Activated CD8-positive, alpha-beta memory T cell treated with anti-CD3 and anti-CD28 coated beads for 1 hour (primary cell): ENCODE measurements at places on chromosomes 6 and 20.

- no peak for DNase-seq
Measured at GRCh38 chr6:34517966-34518365, 38.2 kb downstream of the SPDEF start.

DNA sequence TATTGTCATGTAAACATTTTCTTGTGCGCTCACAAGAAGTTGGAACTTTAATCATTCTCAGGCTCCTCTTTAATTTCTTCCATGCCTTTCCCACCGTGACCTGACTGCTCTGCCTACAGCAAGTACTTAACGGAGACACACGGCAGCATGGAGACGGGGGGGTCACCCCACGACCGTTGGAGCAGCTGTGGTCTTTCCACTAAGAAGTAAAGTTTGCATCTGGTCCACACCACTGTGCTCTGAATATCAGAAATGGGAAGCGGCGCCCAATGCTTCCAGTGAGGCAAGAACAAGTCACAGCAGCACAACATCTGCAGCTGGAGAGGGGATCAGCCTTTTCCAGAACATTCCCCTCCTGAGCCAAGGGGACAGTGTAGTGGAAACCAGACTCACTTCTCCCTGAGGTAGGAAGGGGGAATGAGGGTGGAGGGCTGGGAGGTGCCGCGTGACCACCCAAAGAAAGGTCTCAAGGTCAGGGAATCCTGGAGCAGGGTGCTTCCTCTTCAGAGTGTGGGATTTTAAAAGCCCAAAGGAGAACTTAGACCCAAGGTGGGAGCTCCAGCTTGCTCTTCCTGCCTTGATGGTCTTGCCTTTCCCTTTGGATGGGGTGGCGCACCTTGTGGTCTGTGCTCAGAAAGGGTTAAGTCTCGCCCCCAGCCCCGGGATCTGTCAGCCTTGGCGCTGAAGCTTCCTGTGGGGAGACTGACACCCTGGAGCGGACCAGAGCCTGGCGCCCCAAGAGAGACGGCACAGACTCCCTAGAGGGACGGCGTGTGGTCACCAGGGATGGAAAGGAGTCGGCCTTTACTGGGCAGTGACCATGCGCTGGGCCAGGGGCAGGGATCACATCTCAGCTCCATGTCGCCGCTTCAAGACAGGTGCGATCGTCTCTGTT, 25.6 kb upstream of the SMOC2 start:
- DNase-seq = no peak

DNA sequence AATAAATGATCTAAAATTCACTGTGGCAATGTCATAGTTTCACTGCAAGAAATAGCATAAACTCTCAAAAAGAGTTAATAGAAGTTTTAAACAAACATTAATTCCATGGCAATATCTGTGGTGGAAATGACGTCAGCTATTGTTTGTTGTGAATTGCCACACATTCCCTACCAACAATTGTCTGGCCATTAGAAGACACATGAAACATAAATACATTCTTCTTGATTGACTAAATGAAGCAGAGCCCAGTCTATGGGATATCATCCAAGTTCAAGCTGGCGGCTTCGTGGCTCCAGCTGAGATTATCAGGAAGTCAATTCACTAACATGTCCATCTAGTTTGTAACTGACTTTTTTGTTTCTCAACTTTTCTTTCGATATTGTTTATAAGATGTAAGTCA, 369.0 kb downstream of the ARHGAP18 start:
- no peak for DNase-seq

GRCh38 chr6:15363523-15364400, 117.9 kb downstream of the JARID2 start:
- DNase-seq = no peak

DNA sequence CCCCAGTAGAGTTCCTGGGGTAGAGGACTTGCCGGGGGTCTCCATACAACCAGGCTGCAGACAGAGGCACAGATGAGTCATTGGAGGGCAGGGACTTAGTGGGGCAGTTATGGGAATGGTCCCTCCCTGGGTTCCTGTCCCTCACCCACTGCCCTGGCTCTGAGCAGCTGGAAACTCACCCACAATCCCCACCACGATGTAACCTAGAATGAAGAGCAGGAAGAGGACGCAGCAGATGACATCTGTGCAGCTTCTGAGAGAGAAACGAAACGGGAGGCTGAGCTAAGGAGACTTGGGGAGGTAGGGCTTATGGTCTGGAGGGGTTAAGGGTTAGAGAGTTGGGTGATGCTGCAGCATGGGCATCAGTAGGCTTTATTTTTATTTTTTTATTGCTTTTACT, 2.9 kb downstream of the SLC44A4 start:
- no peak for DNase-seq

DNA sequence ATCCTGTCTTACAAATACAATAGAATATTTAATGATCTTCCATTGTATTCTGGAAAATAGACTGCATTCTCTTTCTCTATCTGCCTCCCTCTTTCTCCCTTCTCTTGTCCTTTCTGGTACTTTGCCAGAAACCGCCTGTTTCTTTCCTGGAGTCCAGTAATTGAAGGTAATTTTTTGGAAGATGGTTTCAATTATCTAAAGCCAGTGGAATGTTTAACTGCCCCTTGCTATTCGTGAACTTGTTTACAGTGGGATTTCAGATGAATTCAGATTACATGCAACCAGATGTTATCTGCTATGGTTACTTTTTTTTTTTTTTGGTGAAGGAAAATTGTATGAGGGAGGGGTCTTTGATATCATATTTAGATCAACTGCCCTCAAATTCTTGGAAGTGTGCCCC, 655.5 kb upstream of the FLRT3 start:
- no peak for DNase-seq

- no peak for DNase-seq
Measured at GRCh38 chr6:18784794-18785193, 397.6 kb downstream of the RNF144B start.

- DNase-seq = no peak
Measured at GRCh38 chr20:16803965-16804792, 56.0 kb downstream of the OTOR start.

DNA sequence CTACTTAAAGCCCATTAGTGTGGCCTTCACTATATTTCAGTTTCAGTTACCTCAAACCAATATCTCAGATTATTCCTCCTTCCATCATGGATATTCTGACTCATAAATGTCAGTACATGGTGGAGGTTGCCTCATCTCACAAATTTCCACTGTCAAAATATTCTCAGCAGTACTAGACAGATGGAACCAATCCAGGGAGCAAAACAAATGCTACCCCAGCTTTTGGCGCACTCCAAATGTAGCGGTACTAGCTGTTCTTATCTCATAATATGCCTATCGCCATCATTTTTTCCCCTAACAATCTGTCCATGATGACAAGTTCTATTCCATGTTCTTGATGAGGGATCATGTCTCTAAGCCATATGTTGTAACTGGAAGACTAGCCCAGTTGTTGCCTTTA, 1026.1 kb downstream of the KIF16B start:
- DNase-seq = no peak

GRCh38 chr6:132404736-132405135, 3.5 kb upstream of the MOXD1 start:
- DNase-seq = no peak

DNA sequence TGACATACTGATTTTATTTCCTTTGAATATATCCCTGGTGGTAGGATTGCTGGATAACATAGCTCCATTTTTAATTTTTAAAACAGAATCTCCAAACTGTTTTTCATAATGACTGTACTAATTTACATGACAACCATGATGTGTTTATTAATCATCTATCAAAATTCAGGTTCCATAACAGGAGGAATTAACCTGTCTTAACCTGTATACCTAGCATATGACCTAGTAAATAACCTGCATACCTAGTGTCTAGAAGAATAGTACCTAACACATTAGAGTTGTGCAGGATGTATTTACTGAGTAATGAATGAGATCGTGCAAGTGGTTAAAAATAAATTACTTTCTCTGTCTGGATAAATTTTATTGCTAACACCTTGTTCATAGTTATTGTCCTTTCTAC, 45.8 kb upstream of the ARHGAP18 start:
- DNase-seq = no peak

- DNase-seq = no peak
Measured at GRCh38 chr6:25649611-25650010, 2.4 kb upstream of the SCGN start.

GRCh38 chr6:38634518-38634917, 5.2 kb downstream of the BTBD9 start:
- no peak for DNase-seq

GRCh38 chr6:114170958-114171387, 171.8 kb downstream of the HS3ST5 start:
- no peak for DNase-seq

GRCh38 chr6:132130626-132131298, 179.6 kb upstream of the CCN2 start:
- DNase-seq = no peak
